ENCODE measurements at places on chromosomes 16 and 17.

DNA sequence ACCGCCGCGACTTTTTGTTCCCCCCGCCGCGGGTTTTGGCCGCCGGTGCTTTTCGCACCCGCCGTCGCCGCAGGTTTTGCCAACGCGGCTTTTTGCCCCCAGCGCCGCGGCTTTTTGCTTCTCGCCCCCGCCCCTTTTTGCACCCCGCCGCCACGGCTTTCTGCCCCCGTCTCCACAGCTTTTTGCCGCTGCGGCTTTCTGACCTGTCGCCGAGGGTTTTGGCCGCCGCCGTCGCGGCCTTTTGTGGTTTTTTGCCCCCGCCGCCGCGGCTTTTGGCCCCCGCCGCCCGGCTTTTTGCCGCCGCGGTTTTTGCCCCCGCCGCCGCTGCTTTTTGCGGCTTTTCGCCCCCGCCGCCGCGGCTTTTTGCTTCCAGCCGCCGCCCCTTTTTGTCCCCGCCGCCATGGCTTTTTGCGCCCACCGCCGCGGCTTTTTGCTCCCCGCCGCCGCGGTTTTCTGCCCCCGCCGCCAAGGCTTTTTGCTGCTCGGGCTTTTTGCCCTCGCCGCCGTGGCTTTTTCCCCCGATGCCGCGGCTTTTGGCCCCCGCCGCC lies 151.1 kb downstream of the KCNJ18 start:
- DNase-seq: no peak

GRCh38 chr16:24991349-24991748 lies 23.8 kb downstream of the ARHGAP17 start:
- DNase-seq: no peak

DNA sequence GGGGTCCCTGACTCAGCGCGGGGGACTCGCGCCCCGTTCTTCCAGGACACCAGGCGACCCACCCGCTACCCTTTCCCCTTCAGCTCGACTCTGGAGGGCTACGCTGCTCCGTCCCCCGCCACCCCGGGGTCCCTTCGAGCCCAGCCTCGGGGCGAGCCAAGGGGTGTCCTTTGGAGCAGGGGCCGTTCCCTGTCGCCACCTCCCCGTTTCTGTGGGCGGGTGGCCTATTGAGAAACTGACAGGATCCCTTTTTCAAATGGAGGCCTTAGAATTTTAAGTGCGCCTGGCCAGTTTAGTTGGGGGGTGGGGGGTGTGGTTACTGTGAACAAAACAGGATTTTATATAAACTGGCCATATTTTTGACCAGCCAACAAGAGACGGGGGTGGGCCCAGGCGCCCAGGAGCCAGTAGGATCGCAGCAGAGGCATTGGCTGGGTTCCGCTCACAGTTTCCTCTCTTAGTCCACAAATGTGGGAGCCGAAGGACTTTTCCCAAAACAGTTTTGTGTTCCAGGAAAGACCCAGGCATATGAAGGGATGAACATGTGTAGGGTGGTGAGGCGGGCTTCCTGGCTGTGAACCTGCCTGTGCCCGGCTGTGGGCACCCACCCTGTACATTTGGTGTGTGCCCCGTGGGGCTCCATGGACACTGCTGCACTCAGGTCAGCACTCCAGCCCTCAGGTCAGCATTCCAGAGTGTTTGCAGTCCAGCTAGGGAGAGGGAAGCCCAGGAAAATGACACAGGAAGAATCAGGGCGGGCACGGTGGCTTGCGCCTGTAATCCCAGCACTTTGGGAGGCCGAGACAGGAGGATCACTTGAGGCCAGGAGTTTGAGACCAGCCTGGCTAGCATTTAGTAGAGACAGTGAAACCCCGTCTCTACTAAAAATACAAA lies 722 bp upstream of the TIMP2 start:
- no peak for DNase-seq

- no peak for DNase-seq
Observed at GRCh38 chr17:76077584-76078110, 1.3 kb upstream of the ZACN start.

DNA sequence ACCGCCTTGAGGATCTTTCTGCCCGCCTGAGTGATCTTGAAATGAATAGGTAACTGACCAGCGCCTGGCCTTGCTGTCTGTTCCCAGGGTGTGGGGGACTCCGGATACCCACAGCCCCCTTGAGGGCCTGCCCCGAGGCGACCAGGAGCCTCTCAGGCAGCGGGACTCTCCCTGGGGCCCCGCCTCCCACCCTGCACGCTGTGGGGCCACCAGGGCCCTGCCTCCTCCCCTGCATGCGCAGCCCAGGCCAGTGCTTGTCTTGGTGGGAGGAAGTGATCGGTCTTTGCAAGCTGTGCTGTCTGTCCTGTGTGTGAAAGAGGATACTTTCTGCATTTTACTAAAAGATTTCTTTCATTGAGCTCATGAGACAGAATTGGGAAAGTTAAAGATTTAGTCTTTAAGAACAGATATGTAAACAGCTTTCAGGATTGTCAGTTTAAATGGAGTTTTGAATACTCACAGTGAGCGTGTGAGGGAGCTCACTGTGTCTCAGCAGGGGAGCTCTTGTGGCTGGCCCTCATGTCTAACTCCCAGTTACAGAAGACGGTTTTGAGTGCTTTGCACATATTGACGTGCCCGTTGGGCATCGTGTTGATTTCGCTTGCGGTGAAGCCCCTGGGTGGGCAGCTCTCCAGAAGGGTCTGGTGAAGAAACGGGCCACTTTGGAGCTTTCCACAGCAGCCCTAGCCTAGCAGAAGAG lies 36.1 kb upstream of the CAPN15 start:
- no peak for DNase-seq

GRCh38 chr16:52597772-52598483 lies 51.0 kb upstream of the TOX3 start:
- no peak for DNase-seq

DNA sequence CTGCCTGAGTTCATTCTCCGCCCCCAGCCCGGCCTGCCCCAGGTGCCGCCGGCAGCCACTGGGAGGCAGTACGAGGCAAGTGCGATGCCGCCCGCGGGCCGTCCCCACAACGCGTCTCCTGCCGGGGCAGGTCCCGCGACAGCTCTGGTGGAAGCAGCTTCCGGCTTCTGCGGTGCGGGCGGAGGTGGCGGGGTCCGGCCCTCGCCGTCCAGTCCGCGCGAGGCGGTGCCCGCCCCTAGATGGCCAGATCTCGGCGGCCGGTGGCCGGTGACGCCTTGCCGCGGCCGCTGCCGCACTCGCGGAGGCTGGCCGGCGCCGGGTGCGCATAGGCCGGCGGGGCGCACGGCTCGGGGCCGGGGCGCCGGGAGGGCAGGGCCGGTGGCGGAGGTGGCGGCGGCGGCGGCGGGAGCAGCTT lies 1.8 kb downstream of the GJD3 start:
- no peak for DNase-seq

- DNase-seq: no peak
Observed at GRCh38 chr17:47735536-47736011, 2.5 kb downstream of the TBX21 start.

GRCh38 chr17:68294196-68294555 lies 2.9 kb downstream of the ARSG start:
- no peak for DNase-seq

DNA sequence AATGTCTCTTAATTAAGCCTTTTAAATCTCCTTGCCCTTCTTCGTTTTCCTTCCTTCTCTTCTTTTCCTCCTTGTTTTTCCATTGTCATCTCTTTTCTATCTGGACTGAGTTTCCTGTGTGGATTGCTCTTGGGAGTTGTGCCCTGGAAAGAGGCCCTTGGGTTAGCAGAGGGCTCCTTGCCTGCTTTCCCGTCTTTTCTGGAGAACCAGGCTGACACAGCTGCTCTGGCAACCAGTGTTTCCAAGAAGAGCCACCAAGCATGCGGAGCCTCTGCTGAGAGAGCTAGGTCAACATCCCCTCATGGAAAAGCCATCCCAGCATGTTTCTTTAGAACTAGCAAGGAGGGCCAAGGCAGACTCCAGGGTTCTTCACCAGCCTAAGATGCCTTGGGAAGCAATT lies 75.4 kb downstream of the HLF start:
- DNase-seq: no peak

- DNase-seq: no peak
Observed at GRCh38 chr16:28188085-28188916, 23.5 kb downstream of the XPO6 start.

DNA sequence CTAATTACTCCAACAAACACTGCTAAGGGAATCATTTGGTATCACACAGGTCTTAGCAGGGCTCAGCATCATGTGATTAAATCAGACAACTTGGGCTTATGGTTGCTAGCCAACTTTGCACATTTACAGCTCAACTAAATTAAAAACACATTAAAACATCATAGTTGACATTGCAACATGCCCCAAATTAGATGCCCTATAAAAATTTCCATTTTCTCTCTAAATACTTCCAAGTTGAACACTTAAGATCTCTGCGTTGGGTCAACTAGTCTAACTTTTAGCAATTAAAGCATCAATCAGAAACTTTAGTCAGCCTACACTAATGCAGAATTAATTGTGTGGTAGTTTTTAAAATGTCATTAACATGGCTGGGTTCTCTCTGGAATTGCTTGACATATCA lies 12.1 kb downstream of the DNAJC7 start:
- DNase-seq: peak; percentile 25

GRCh38 chr17:57368637-57369336 lies 112.5 kb downstream of the MSI2 start:
- DNase-seq: no peak

- DNase-seq: no peak
Observed at GRCh38 chr16:22979038-22979437, 165.1 kb downstream of the HS3ST2 start.

DNA sequence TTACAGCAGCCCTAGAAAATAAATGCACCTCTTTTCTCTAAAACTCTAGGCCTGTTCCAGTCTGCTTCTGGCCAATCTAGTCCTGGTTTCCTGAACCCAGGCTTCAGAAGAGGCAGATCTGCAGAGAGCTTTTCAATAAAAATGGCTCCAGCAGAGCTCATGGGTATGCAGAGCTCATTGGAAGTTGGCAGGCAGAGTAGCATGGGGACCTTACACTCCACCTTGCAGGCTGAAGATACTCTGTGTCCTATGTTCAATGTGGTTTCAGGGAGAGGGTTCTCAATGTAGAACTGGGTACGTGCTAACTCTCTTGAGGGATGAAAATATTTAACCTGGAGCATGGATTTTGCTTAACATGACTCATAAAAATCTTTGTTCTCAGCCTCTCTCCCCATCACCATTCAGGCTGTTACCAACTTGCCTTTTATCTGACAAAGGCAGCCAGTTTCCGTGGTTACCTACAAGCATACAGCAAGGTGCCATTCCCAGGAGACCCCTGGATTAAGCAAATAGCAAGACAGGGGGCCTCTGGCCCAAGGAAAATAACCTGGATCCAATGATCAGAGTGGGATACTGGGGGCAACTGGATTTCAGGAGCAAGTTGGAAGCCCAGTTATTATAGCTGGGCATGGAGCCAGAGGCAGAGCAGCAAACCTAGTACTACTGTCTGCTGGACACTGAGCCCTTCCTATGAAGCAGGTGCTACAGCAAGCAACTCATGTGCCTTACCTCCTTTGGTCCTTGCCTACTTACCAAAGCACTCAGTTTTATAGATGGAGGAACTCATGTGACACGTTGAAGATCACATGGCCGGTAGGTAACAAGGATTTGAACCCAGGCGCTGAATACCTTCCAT lies 98.2 kb upstream of the DHX40 start:
- DNase-seq: no peak

GRCh38 chr17:1286379-1287106 lies 7.1 kb downstream of the TRARG1 start:
- DNase-seq: no peak

GRCh38 chr16:66427871-66428681 lies 981 bp downstream of the BEAN1 start:
- DNase-seq: no peak

GRCh38 chr17:6456321-6456720 lies 12.1 kb downstream of the PIMREG start:
- DNase-seq: no peak

DNA sequence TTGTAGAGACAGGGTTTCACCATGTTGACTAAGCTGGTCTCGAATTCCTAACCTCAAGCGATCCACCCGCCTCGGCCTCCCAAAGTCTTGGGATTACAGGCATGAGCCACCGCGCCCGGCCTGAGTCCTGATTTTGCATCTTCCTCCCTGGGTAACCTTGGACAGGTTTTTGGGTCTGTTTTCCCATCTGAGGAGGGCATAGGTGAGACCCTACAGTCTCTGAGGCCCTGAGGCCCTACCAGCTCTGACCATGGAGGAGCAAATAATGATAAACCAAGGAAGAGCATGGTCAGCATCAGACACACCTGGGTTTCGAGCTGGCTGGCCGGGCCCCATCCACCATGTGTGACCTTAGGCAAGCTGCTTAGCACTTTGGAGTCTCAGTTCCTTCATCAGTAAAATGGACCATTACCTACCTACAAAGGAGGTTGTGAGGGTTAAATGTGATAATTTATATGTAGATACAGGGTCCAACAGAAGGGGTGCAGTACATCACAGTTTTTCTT lies 1.2 kb upstream of the NCBP3 start:
- no peak for DNase-seq

DNA sequence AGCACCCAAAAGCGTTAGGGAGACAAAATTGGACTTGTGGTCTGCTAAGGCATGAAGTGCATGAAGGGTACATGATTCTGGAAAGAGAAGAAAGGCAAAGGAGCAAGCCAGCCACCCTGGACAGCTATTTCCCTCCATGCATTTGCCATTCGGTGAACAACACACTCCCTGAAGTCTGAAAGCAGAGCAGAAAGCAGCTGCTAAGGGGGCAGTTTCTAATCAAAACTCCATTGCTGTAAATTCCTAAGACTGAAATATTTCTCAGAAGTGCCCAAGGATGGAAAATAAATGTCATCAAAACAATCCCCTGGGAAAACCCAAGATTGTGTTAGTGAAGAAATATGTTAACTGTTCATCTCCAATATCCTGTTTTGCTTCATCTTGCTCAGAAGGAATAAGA lies 44.3 kb downstream of the PMP22 start:
- DNase-seq: peak; percentile 28

- DNase-seq: no peak
Observed at GRCh38 chr17:5299383-5299782, 17.3 kb downstream of the RABEP1 start.

DNA sequence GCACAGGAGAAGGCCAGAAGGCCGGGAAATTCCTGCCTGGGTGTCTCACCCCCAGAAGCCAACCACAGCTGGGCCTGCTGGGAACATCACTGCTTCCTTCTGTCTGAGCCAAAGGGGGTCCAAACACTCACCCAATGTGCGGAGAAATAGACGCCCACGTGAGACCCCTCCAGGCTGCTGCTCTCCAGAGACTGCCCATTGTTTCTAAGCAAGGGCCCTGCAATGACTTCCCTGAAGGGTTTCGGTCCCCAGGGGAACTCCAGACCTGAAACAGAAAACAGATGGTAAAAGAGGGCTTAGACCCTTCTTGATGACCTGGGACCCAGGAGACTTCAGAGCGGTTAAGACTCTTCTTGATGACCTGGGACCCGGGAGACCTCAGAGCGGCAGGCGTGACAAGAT lies 41.3 kb downstream of the MRM3 start:
- DNase-seq: no peak

GRCh38 chr16:62280506-62280905 lies 244.3 kb upstream of the CDH8 start:
- DNase-seq: no peak
